ENCODE measurements at places on chromosomes 5 and 9.
A peak's percentile ranks its signal among the peaks of the same experiment; 100 is the strongest.

- peak; percentile 85 for DNase-seq
These were observed 59.5 kb upstream of the PCA3 start for GRCh38 chr9:76704593-76705204.

DNA sequence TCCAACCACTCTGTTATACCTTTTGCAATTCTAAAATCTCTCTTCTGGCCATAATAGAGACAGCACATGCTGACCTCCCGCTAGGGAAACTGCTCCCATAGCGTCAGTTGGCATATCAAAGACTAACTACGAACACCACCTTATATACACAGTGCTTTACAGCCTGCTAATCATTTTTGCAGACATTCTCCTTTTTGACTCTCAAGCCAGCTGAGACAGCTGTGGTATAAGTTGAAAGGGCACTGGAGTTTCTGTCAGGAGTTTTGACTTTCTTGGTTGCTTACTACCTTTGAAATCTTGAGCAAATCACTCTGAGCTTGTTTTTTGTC lies 160.2 kb upstream of the TBCA start:
- DNase-seq = no peak

GRCh38 chr5:180755601-180756000 lies 15.7 kb upstream of the OR2Y1 start:
- DNase-seq = no peak

- no peak for DNase-seq
These were observed 220.1 kb downstream of the FAM114A2 start for GRCh38 chr5:153818626-153819025.

Measured in NCI-H748 treated with DMSO at 0.1 percent for 48 hours (cell line).